Stimulated activated CD8-positive, alpha-beta memory T cell treated with anti-CD3 and anti-CD28 coated beads, Interleukin-7, amount 100 ng/mL, for 48 hours (primary cell): ENCODE measurements at places on chromosomes 5 and 9.

GRCh38 chr9:123455187-123455586 lies 99.2 kb downstream of the CRB2 start:
- no peak for DNase-seq

DNA sequence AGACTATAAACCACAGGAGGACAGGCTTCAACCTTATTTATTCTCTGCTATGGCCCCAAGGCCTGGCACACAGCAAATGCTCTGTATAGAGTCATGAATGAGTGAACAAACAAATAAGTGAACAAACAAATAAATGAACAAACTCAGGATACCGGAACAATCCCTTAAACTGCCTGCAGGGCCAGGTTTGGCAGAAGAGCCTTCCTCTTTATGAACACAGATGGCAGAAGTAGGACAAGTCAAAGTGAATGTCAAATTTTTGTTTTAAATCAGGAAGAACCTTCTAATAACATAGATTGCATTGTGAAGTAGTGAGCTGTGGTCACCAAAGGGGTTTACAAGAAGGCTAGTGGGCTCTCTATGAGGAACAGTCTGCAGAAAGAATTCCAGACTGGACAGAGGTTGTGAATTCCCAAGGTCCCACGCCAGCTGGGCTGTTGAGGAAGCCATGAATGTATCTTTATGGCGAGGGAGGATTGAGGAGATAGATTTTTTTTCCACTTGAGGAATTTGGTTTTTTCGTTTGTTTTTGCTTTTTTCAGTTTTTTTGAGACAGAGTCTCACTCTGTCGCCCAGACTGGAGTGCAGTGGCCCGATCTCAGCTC lies 30.3 kb upstream of the STING1 start:
- DNase-seq: no peak

DNA sequence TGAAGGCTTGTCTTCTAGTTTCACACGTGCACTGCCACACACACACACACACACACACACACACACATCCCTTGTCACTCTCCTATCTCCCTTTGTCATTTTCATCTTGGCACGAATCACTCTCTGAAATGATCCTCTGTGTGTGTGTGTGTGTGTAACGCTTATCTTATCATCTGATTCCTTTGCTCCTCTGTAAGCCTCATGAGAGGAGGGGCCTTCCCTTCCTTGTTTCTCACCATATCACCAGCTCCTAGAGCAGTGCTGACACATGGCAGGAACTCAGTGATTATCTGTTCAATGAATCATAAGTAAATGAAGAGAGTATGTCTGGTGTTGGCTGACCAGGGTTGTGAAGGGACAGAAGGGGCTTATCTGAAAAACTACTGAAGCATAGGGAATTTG lies 53.3 kb downstream of the PDE4D start:
- DNase-seq: no peak

- no peak for DNase-seq
These were observed 124.0 kb upstream of the PJA2 start for GRCh38 chr5:109533751-109534272.

GRCh38 chr9:127303830-127304229 lies 39.3 kb downstream of the GARNL3 start:
- no peak for DNase-seq

DNA sequence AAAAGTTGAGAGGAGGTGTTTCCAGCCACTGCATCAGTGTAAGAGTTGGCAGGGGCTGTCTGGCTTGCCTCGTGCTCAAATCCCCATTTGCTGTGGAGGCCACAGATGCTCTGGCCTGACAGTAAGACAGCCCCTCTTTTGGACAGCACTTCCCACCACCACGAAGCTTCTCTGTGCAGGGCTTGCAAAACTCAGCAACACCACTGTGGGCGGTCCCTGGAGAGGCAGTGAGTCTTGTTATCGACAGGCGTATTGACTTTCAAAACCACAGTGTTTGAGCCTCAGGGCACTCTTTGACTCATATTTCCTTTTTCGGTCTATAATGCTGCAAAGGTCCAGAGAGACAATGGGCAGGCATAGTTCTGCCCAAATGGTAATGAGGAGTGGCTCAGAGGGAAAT lies 539.5 kb downstream of the EBF1 start:
- no peak for DNase-seq

GRCh38 chr9:123368536-123369153 lies 12.6 kb downstream of the CRB2 start:
- no peak for DNase-seq

DNA sequence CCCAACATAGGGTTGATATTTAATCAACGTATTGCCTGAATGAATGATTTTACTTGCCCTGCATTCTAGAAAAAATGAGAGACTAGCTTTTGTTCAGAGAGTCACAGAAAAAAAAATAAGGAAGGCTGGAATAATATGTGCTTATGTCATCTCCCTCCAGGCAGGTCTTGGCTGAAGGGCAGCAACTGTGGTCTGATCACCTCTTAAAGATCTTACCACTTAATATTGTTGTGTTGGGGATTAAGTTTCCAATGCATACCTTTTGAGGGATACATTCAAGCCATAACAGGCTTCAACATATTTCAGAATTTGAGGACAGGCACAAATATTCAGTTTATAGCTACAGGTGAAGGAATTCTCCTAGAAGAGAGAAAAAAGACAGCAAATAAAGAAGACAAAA lies 157.3 kb upstream of the S1PR3 start:
- no peak for DNase-seq

- DNase-seq: no peak
These were observed 407.7 kb upstream of the GRAMD2B start for GRCh38 chr5:126015235-126016181.
